ENCODE measurements at places on chromosomes 5 and 9. TPM values are rescaled to one million over a fixed set of nuclear protein-coding genes. Genes with fewer than 3 reads are reported as not detected.

Gene IFNA6
- not detected for polyA plus RNA-seq

Gene PTGS1
- polyA plus RNA-seq: 43.8 TPM

Gene NR5A1
- polyA plus RNA-seq: not detected

Gene NRARP
- polyA plus RNA-seq: not detected

Gene FOXD4
- 0.09 TPM for polyA plus RNA-seq

Gene ACOT12
- not detected for polyA plus RNA-seq

Gene ZFP62
- polyA plus RNA-seq: 13.0 TPM

Gene C8G
- polyA plus RNA-seq: not detected

Gene PCDH1
- 2.4 TPM for polyA plus RNA-seq

Gene GPX3
- 4.4 TPM for polyA plus RNA-seq

Gene C5
- polyA plus RNA-seq: 0.58 TPM

Gene GADD45G
- polyA plus RNA-seq: 1.0 TPM

Gene CAMK2A
- polyA plus RNA-seq: not detected

Gene NEURL1B
- polyA plus RNA-seq: 0.13 TPM

Gene PCDHA11
- not detected for polyA plus RNA-seq

All from GM23248 (cell line).